Left cardiac atrium (tissue), 4 donors: ENCODE measurements at places on chromosomes 16 and 17. TPM values are rescaled to one million over a fixed set of nuclear protein-coding genes. Genes with fewer than 3 reads are reported as not detected.

The COASY gene
- 37.2 TPM for total RNA-seq

The MYH8 gene
- not detected for total RNA-seq

The HBQ1 gene
- not detected for total RNA-seq

The PRSS8 gene
- 0.21 TPM for total RNA-seq

The HSD17B1 gene
- 2.8 TPM for total RNA-seq

The CCL7 gene
- not detected for total RNA-seq

The TMEM132E gene
- total RNA-seq = 0.09 TPM

The RDM1 gene
- total RNA-seq = not detected

The TMEM235 gene
- not detected for total RNA-seq

The C16orf54 gene
- total RNA-seq = 1.3 TPM

The MMP28 gene
- 5.0 TPM for total RNA-seq

The RAB34 gene
- 37.2 TPM for total RNA-seq

The CCP110 gene
- 7.9 TPM for total RNA-seq

The KRTAP1-1 gene
- not detected for total RNA-seq

The SEPTIN1 gene
- total RNA-seq = 2.0 TPM

The MPV17L gene
- total RNA-seq = 8.3 TPM

The DNAI2 gene
- total RNA-seq = not detected

The CHST4 gene
- not detected for total RNA-seq
